ENCODE measurements at places on chromosomes 2 and 18.

GRCh38 chr2:86323273-86324021, 14.0 kb downstream of the REEP1 start:
- no peak for DNase-seq

DNA sequence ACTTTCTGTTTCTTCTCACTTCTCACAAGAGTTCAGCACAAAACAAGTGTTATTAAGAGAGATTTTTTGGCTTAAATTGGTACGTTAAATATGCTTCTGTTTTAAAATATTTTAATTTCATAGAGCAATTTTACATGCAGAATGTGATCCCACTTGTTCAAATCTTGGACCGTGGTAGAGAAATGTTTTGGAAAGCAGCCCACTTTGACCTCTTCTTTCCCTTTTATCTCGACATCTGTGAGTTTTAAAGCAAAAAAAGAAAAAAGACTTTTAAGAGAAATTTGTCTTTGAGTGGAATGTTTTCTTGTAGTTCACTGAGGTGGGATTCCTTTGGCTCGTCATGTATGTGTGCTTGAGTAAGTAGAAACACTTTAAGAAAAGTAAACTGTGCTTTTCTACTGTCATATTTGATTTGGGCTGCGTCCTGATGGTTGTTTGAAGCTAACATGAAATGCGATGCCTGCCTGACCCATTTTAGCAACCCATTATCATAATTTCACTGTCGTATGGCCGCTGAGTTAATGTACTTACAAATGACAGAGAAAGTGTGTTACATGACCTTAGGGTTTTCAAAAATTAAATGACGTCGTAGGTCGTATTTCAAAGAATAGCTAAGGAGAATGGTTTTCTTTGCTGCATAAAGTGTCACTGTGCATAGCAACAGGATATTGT, 54.5 kb downstream of the TSHZ1 start:
- no peak for DNase-seq

DNA sequence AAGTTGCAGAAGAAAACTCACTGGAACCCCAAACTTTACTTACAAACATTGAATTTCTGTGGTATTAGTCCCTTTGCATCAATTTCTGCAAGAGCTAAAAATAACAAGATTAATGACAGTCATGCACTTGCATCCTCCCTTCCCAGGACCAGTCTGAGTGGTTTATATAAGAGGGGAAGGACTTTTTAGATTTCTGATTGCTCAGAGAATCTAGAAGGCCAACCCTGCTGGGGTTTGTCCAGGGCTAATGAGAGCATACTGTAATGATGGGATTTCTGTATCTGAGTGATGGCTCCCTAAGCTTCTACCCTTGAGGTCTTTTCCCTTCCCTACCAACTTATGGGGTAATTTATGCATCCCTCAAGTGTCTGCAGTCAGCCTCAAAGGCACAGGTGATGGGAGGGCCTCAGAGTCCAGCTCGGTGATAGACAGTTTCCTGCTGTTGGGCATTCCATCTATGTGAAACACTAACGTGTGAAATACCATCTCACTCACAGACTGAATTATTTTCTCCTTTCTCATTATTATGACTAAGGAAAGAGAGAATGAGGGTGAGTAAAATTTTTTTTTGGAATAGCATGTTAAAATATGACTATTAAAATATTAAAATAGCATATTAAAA, 556.3 kb downstream of the RIT2 start:
- DNase-seq, result no peak

DNA sequence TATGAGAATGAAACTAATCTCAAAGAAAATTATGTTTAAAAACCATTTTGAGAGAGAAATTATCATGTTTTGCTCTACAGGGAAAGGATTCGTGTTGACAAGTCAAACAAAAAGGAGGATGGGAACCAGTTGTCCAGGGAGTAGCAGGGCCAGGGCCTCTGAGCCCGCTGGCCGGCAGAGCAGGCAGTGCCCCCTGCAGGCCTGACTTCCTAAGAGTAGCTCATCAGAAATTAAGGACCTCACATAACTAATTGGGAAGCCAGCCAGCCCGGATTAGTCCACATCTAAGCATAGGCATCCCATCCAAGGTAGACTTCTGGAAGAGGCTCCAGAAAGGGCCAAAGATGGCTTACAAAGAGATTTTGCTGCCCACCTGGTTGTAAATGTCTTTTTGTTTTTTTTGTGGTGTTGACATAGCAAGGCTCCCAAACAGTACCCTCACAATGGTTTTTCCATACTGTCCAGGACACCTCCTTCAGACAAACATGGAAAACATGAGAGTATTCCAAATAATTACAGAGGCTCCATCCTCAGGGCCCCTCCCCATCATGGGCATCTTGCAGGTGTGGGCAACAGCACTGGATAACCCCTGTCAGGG, 241.2 kb upstream of the TANK start:
- no peak for DNase-seq

DNA sequence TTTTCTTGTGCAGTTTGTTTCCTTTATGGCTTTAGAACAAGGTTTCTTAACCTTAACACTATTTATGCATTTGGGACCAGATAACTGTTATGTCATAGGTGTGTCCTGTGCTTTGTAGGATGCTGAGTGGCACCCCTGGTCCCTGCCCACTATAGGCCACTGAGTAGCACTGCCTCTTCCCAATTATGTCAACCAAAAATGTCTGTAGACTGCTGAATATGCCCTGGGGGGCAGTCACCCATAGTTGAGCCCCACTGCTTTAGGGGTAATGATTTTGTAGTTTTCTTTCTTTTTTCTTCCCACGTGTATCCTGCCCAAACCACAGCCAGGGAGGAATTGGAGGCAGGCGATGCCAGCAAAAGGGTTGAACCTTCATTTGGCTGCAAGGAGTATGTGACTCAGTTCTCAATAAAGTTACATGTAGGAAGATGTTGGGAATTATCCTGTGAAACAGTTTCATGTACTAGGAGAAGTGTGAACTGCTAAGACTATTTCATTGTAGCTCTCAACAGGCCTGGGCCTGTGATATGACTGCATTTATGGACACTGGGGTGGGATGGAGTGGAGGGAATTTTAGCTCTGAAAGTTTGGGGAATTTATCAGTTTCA, 65.7 kb downstream of the FMNL2 start:
- DNase-seq, result no peak

GRCh38 chr18:7749510-7749981, 182.4 kb downstream of the PTPRM start:
- DNase-seq, result no peak

GRCh38 chr18:56127322-56128099, 510.9 kb downstream of the TXNL1 start:
- no peak for DNase-seq

Measured in T-helper 17 cell (primary cell).